CD4-positive, alpha-beta T cell treated with Interleukin-1 beta for 1 hour (primary cell): ENCODE measurements at places on chromosomes 7 and 10.

DNA sequence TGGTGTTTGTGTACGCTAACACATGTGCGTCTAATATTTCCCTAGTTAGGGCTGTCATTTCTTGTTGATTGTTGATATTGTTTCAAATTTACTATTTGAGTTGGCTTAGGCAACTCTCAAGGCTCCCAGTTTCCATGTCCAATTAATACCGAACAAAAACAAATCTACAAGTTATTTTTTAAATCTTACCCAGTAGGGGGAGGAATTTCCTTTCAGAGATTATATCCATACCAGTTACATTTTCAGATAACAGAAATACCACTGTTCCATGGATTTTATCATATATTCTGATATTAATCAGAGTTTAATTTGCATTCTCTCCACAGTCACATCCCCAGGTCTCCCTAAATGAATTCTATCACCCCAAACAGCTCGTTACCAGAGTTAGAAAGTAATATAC, 7.2 kb upstream of the AKR1B10 start:
- no peak for DNase-seq

DNA sequence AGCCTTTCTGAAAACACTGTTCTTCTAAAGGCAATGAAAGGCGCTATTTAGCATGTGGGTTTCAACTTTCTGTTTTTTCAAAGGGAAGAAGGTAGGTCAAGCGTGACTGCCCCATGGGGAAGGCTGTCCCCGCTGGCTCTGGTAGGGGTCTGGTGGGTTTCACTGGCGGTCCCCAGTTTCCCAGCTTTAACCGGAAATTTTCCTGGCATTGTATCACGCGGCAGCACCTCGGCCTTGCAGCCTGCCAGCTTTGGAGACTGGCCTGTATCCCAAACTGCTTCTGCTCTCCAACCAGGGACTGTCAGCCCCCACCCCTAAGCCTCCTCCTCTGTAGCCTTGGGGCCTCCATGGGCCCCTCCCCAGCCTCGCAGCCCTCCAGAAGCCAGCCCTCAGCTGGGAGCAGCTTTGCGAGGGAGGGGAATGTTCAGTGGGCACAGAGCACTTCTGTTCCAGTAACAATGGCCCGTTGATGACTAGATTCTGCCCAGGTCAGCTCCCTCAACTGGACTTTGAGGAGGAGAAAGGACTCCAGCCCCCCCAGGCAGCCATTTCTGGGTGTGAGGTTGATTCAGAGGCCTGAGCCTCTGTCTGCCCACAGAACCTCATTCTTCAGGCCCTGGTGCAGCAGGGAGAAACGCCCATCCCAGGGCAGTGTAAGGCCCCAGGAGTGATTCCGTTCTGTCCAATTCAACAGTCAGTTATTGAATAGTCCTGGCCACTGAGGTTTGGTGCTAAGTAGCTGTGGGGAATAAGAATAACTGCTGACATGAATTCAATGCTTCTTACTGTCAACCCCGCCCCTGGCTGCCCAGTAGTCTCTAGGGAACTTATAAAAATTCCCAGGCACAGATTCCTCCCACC, 17.1 kb downstream of the CHST3 start:
- no peak for DNase-seq

- DNase-seq, result no peak
These were observed 580.9 kb downstream of the GLRX3 start for GRCh38 chr10:130717083-130717482.

DNA sequence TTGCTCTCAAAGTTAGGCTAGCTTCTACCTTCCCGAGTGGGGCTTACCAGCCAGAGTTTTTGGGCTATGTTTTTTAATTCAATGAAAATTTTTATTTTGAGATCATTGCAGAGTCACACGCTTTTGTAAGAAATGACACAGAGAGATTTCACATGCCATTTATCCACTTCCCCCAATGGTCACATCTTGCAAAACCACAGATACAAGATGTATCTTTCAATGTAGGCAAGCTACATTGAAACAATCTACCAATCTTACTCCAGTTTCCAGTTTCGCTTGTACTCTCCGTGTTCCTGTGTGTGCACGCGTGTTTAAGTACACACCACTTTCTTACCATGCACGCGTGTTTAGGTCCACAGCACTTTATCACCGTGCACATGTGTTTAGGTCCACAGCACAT, 89.4 kb upstream of the LEP start:
- no peak for DNase-seq

DNA sequence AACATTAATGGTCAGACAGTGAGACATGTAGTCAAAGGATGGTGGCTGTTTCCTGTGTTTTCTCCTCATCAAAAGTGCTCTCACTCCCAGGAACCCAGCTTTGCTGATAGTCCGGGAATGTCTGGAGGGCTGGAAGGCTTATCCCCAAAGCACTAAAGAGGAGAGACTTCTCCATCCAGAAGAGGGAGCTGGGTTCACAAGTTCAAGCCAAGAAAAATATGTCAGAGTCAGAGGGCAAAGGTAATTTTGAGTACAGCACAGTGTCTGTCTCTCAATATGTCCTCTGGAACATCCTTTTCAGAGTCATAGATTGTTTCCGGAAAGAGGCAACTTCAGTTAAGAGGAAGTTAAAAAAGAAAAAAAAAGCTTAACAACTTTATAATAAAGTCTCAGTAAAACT, 281.5 kb upstream of the PHYHIPL start:
- DNase-seq, result no peak

GRCh38 chr7:133646472-133647315, 393.8 kb downstream of the EXOC4 start:
- no peak for DNase-seq

DNA sequence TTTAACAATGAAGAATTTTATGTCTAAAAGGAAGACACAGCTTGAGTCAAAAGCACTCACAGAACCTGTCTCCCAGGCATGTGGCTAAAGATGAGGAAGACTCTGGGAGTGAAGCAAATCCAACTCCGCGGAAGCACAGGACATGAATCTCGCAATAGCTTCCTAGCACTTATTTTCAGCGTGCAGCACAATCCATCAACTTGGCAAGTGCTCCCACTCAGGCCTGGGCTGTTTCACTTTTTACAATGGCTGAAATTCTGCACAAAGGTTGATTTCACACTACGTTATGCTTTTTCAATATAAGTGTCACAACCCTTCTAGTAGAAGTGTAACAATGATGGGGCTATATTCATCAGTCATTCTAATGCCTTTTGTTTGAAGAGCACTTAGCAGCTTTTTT, 180.2 kb downstream of the XPNPEP1 start:
- DNase-seq, result no peak

DNA sequence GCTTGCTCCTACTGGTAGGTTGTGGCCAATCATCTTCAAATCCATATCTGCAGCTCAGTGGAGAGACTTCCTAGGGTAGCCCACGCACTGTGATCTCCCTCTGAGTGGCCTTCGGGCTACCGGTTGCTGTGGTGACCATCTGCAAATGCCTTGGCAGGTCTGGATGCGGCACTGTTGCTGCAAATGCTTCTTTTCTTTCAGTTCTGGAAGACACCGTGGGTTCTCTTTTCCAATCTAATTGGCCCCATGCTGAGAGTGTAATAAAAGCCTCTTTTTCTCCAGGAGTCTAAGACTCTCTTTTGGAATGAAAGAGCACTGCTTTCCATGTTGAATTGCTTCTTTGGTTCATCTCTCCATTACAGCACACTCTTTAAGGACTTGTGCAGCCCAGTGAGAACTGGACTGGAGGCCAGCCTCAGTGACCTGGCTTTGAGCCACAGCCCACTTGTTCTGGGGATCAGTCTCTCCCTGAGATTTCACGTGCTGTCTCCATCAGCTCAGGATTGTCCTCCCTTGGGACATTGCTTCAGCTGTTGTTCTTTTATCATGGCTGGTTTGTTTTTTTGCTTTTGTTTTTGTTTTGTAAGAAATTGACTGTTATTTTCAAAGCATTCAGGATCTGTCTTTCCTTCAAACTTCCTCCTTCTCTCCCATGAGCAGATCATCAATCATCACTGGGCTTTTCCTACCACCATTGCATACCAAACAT, 286.6 kb downstream of the BMPER start:
- DNase-seq, result no peak

GRCh38 chr7:414681-415560, 104.7 kb downstream of the PDGFA start:
- no peak for DNase-seq

DNA sequence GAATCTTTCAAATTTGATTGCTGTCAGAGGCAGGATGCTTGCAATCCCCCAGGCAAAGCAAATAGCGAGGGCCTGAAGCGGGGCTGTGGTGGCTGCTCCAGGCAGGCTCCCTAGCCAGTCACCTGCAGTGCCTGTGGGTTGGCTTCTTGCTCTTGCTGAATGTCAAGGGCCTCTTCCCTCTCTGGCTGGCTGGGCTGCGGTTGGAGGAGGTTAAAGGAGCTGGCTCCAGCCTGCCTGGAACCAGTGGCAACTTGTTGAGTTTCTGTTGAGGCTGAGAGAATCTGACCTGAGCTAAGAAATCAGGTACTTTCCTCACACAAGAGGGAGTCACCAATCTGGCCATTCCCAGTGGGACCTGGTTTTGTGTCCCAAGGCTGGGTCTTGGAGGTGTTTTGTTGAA, 134.7 kb downstream of the TMEM178B start:
- DNase-seq, result no peak

GRCh38 chr10:128480601-128481000, 354.4 kb upstream of the MKI67 start:
- DNase-seq, result no peak

DNA sequence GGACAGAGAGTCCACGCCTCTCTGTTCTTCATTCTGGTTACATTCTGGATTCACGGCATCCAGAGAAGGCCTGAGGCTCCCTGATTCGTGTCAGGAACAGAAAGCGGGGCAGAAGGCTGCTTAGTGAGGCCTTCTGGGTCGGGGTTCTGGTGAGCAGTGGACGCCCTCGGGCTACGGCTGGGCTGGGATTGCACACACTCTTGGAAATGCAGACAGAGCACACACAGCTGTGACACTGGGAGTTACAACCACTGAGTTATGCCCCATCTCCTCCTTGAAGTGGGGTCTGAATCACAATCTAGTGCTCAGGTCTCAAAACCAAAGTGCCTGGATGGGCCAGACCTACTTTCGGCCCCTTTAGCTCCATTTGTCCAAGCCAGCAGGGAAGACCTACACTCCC, 156.9 kb upstream of the GDF10 start:
- DNase-seq, result no peak

- DNase-seq, result no peak
These were observed 18.8 kb upstream of the ABCB5 start for GRCh38 chr7:20596653-20597052.
